Left lung (tissue), 14 donors: ENCODE measurements at places on chromosomes 2 and 18. TPM values are rescaled to one million over a fixed set of nuclear protein-coding genes. Genes with fewer than 3 reads are reported as not detected.

Gene CABYR
- 1.1 TPM for total RNA-seq

Gene TPO
- not detected for total RNA-seq

Gene NYAP2
- total RNA-seq = 0.55 TPM

Gene MARS2
- 7.8 TPM for total RNA-seq

Gene ACSL3
- 102 TPM for total RNA-seq

Gene ALKAL2
- 3.1 TPM for total RNA-seq

Gene GATA6
- total RNA-seq = 20.6 TPM

Gene NT5DC4
- total RNA-seq = 0.60 TPM

Gene MFSD2B
- total RNA-seq = 0.31 TPM

Gene KCNE4
- total RNA-seq = 2.4 TPM

Gene MRPL30
- 21.2 TPM for total RNA-seq

Gene DCC
- total RNA-seq = 1.1 TPM

Gene UPP2
- not detected for total RNA-seq

Gene DNAJC5G
- not detected for total RNA-seq

Gene FIGN
- total RNA-seq = 6.3 TPM

Gene GPR35
- 6.0 TPM for total RNA-seq

Gene CYTIP
- total RNA-seq = 25.1 TPM

Gene SLC5A7
- 0.84 TPM for total RNA-seq

Gene DES
- 32.0 TPM for total RNA-seq

Gene TLX2
- total RNA-seq = not detected

Gene CPO
- total RNA-seq = 0.37 TPM

Gene SLC23A3
- total RNA-seq = 4.4 TPM

Gene SLC11A1
- total RNA-seq = 98.2 TPM

Gene NPPC
- not detected for total RNA-seq

Gene NEB
- total RNA-seq = 1.9 TPM

Gene SLC9A2
- 0.29 TPM for total RNA-seq

Gene EDAR
- 0.47 TPM for total RNA-seq

Gene DSC3
- not detected for total RNA-seq

Gene PROM2
- 16.4 TPM for total RNA-seq

Gene CPS1
- 4.6 TPM for total RNA-seq

Gene REG3G
- not detected for total RNA-seq

Gene RAB6C
- total RNA-seq = not detected

Gene GKN2
- total RNA-seq = 130 TPM

Gene PXDN
- 116 TPM for total RNA-seq

Gene C2orf92
- 8.9 TPM for total RNA-seq

Gene MERTK
- total RNA-seq = 42.8 TPM

Gene CCDC68
- total RNA-seq = 13.8 TPM

Gene ST6GAL2
- total RNA-seq = 2.2 TPM

Gene DSC2
- 21.0 TPM for total RNA-seq

Gene SMPD4
- total RNA-seq = 37.9 TPM

Gene LHCGR
- not detected for total RNA-seq

Gene ITGA4
- total RNA-seq = 19.9 TPM

Gene ST8SIA3
- total RNA-seq = not detected

Gene RIOK3
- 63.0 TPM for total RNA-seq

Gene TGFA
- 12.1 TPM for total RNA-seq

Gene CASP8
- total RNA-seq = 40.4 TPM

Gene IL36RN
- total RNA-seq = not detected

Gene MC2R
- not detected for total RNA-seq

Gene ALPI
- total RNA-seq = not detected

Gene RBM44
- 1.0 TPM for total RNA-seq

Gene SLC19A3
- total RNA-seq = 6.2 TPM

Gene B3GNT7
- 107 TPM for total RNA-seq
